Vagina (tissue), 2 donors: ENCODE measurements at places on chromosomes 16 and 17. TPM values are rescaled to one million over a fixed set of nuclear protein-coding genes. Genes with fewer than 3 reads are reported as not detected.

- no peak for DNase-seq
These were observed 9.0 kb upstream of the CDH3 start for GRCh38 chr16:68636064-68636560.

Gene HEXIM1
- total RNA-seq, result 27.5 TPM

- no peak for DNase-seq
These were observed 123.1 kb downstream of the CA10 start for GRCh38 chr17:52035336-52035915.

GRCh38 chr16:17574256-17574655 lies 103.5 kb upstream of the XYLT1 start:
- DNase-seq, result no peak

DNA sequence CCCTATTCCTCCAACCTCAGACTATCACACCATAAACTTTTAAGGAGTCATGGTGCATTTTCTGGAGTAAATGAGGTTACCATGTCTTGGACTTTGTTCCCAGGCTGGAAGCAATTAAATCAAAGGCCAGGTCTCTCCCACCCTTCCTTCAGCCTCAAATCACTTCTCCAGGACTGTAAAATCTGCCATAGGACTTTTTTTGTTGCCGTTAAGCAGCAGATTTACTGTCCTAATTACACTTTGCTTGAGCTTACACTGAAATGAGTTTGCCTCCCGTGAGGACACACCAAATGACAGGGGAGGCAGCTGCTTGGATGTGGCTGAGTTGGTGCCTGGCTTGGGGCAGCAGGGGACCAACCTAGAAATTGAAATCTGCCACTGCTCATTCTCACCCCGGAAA lies 14.7 kb downstream of the DCAKD start:
- DNase-seq, result no peak

DNA sequence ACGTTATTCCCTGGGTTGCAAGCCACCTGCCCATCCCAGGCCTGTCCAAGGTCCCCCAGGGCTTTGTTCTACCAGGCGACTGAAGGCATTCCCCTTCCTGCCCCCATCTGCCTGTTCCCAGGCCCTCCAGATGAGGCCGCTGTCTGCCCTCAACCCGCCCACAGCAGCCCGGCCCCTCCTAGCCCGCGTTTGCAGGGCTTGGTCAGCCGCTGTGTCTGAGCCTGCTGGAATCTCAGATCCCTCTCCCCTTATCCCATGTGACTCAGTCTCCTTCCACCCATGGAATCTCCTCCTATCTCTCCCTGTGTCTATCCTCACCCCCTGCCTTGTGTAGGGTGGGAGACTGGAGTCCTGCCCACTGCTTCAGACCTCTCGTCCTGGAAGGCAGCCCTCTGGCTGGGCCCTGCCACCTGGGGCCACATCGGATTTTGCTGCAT lies 186.0 kb upstream of the TNRC6C start:
- DNase-seq, result no peak
